Effector memory CD4-positive, alpha-beta T cell (primary cell): ENCODE measurements at places on chromosomes 7 and 10.

DNA sequence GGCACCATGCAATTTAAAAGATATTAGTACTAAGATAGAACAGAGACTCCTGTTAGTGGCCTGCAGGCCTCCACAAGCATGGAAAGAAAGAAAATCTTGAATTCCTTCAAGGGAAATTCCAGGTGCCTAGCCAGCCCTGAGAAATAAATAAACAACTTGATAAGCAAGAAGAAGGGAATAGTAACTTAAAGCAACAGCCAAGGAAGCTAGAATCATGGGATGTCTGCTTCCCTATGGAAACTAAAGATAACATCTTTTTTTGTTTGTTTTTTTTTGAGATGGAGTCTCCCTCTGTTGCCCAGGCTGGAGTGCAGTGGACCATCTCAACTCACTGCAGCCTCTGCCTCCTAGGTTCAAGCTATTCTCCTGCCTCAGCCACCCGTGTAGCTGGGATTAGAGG is 128.6 kb downstream of the SKIDA1 start:
- H3K4me1 ChIP-seq = no peaks in the 10 kb centered on the region
- no peaks in the 10 kb centered on the region for H3K27me3 ChIP-seq
- H3K27ac ChIP-seq = no peak overlapping the region
- no peak overlapping the region for H3K4me3 ChIP-seq

DNA sequence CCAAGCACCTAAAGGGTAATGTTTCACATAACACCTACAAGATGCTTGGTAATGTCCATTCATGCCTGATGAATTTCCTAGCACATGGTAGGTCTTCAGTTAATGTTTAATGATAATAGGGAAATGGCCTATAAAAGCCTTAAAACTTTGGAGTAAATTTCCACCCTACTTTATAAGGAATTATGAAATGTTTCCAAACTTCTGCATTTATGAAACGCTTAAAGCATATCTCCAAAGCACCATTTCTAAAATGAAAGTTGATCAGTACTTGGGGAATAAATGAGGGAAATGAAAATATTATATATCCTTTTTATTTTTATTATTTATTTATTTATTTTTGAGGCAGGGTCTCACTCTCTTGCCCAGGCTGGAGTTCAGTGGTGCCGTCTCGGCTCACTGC is 51.8 kb downstream of the INPP5F start:
- H3K4me1 ChIP-seq = no peaks in the 10 kb centered on the region
- H3K27me3 ChIP-seq = no peaks in the 10 kb centered on the region
- H3K4me3 ChIP-seq = no peak overlapping the region
- no peak for DNase-seq

- H3K4me1 ChIP-seq = no peaks in the 10 kb centered on the region
- H3K36me3 ChIP-seq = no peaks in the 10 kb centered on the region
- DNase-seq = no peak
- H3K27ac ChIP-seq = no peak overlapping the region
Observed at GRCh38 chr7:22142572-22142971, 196.9 kb upstream of the CDCA7L start.

DNA sequence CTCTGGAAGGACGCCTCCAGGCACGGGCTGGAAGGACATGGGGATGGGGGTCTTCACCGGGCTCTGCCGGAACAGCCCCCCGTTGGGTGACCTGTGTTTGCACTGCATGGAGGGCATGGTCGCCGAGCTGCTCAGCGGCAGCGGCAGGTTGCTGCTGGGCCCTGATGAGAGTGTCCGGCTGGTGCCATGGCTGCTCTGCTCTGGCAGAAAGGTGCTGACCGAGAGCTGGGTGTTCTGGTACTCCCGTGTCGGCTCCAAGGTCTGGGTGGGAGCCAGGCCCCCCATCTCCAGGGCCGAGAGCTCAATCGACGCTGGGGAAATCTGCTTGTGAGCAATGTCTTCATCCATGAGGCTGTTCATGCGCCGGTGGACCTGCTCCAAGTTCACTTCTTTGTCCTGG is 764.3 kb downstream of the GRID1 start:
- H3K4me1 ChIP-seq = peaks cover 8% of the 10 kb centered on the region
- no peak overlapping the region for H3K4me3 ChIP-seq
- DNase-seq = no peak
- H3K27ac ChIP-seq = no peak overlapping the region

- DNase-seq = no peak
- H3K27ac ChIP-seq = no peak overlapping the region
- no peaks in the 10 kb centered on the region for H3K36me3 ChIP-seq
- H3K4me3 ChIP-seq = no peak overlapping the region
Observed at GRCh38 chr7:13466874-13467547, 522.5 kb downstream of the ETV1 start.

DNA sequence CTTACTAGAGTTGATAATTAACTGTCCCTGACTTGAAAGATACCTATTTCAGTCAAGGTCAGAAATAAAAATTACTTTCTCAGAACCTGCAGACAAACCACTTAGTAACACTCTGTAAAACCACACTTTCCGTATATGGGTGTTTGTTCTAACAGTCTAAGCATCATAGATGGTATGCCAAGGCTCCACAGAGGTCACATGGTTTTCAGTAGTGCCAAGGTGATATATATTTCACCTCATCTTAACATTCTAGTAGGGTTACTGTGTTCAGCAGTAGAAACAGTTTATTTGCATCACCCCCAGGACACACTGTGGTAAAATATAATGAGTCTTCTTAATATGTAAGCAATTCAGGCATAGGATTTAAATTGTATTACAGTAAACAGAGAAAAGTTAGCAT is 61.5 kb downstream of the KCND2 start:
- H3K27me3 ChIP-seq = no peaks in the 10 kb centered on the region
- H3K27ac ChIP-seq = no peak overlapping the region
- no peaks in the 10 kb centered on the region for H3K36me3 ChIP-seq
- H3K4me1 ChIP-seq = no peaks in the 10 kb centered on the region
- no peak for DNase-seq
- H3K4me3 ChIP-seq = no peak overlapping the region

GRCh38 chr7:21639206-21639868 is 96.5 kb downstream of the DNAH11 start:
- H3K4me1 ChIP-seq = no peaks in the 10 kb centered on the region
- no peak for DNase-seq
- no peak overlapping the region for H3K4me3 ChIP-seq
- no peaks in the 10 kb centered on the region for H3K27me3 ChIP-seq
- no peak overlapping the region for H3K27ac ChIP-seq

GRCh38 chr7:16693601-16694318 is 47.8 kb downstream of the BZW2 start:
- H3K27me3 ChIP-seq = no peaks in the 10 kb centered on the region
- no peaks in the 10 kb centered on the region for H3K4me1 ChIP-seq
- H3K36me3 ChIP-seq = peaks cover 42% of the 10 kb centered on the region
- H3K4me3 ChIP-seq = no peak overlapping the region

GRCh38 chr10:51321980-51322379 is 247.7 kb downstream of the PRKG1 start:
- H3K27ac ChIP-seq = no peak overlapping the region
- no peaks in the 10 kb centered on the region for H3K36me3 ChIP-seq
- H3K4me1 ChIP-seq = no peaks in the 10 kb centered on the region
- H3K27me3 ChIP-seq = no peaks in the 10 kb centered on the region
- no peak overlapping the region for H3K4me3 ChIP-seq

DNA sequence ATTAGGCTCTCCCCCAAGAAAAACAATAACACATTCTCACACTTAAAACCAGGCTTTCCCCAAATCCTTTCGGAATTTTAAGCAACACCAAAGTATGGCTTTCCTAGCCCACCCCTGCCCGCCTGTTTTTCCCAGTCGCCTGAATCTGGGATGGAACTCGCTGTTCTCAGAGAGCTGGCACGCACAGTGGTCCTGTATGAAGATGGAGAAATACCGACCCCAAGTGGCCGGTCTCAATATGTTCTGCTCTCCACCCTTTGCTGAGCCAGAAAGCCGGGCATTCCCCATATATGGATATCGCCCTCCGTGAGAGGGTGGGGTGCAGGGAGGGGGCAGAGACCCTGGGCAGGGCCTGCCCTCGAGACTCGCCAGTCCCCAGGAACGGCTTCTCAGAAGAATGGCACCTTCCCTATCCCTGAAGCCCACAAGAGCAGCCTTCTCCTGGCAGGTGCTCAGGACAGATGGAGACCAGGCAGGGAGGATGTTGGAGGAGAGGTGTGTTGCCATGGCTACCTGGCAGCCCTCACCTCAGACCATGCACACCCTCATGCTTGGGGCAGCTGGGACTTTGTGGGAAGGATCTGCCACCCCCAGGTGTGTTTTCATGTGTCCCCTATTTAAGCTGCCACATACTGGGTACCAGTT is 3.4 kb downstream of the TACR2 start:
- H3K4me1 ChIP-seq = peaks cover 7% of the 10 kb centered on the region
- no peak for DNase-seq
- H3K27me3 ChIP-seq = no peaks in the 10 kb centered on the region
- no peak overlapping the region for H3K4me3 ChIP-seq
- no peaks in the 10 kb centered on the region for H3K36me3 ChIP-seq

- no peaks in the 10 kb centered on the region for H3K4me1 ChIP-seq
- H3K27me3 ChIP-seq = no peaks in the 10 kb centered on the region
- H3K27ac ChIP-seq = no peak overlapping the region
- H3K36me3 ChIP-seq = no peaks in the 10 kb centered on the region
Observed at GRCh38 chr7:16345979-16346958, 75.1 kb downstream of the CRPPA start.

DNA sequence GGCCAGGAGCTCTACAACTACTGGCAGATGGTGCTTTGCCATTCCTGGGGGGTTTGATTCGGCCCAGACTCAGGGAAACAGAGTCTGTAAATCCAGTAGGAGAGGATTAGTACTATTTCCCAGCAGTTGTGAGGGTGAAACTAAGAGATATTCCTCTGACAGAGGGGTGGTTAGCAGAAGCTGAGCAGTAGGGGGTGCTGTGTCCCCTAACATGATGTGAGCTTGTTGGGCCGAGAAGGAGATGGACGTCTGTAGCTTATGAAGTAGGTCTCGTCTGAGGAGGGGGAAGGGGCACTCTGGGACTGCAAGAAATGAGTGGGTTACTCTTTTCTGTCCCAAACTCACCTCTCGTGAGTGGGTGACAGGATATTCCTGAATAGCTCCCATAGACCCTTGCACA is 179.2 kb upstream of the MBL2 start:
- H3K36me3 ChIP-seq = no peaks in the 10 kb centered on the region
- H3K27me3 ChIP-seq = no peaks in the 10 kb centered on the region
- H3K4me1 ChIP-seq = no peaks in the 10 kb centered on the region
- no peak overlapping the region for H3K4me3 ChIP-seq
- no peak for DNase-seq

- DNase-seq = no peak
- no peaks in the 10 kb centered on the region for H3K27me3 ChIP-seq
- no peak overlapping the region for H3K4me3 ChIP-seq
- no peaks in the 10 kb centered on the region for H3K36me3 ChIP-seq
- no peaks in the 10 kb centered on the region for H3K4me1 ChIP-seq
- H3K27ac ChIP-seq = no peak overlapping the region
Observed at GRCh38 chr10:4100380-4100779, 315.4 kb upstream of the KLF6 start.
